ENCODE measurements at places on chromosomes 3 and 15. TPM values are rescaled to one million over a fixed set of nuclear protein-coding genes. Genes with fewer than 3 reads are reported as not detected.

Gene GRM2
- polyA plus RNA-seq = 1.1 TPM

Gene TRPM7
- polyA plus RNA-seq = 46.3 TPM

Gene MON1A
- polyA plus RNA-seq = 12.0 TPM

Gene ZNF774
- polyA plus RNA-seq = 4.9 TPM

Gene GLDN
- polyA plus RNA-seq = 0.21 TPM
